ENCODE measurements at places on chromosomes 11 and 22. TPM values are rescaled to one million over a fixed set of nuclear protein-coding genes. Genes with fewer than 3 reads are reported as not detected.

GRCh38 chr11:15367695-15368094 lies 253.0 kb downstream of the INSC start:
- no peak for DNase-seq

- no peak for DNase-seq
Measured at GRCh38 chr11:19087658-19088057, 27.1 kb upstream of the MRGPRX2 start.

MRGPRF gene
- 6.5 TPM for total RNA-seq

GRCh38 chr11:104319396-104319795 lies 155.4 kb upstream of the PDGFD start:
- no peak for DNase-seq

- DNase-seq: no peak
Measured at GRCh38 chr11:76738618-76739240, 44.4 kb upstream of the TSKU start.

DNA sequence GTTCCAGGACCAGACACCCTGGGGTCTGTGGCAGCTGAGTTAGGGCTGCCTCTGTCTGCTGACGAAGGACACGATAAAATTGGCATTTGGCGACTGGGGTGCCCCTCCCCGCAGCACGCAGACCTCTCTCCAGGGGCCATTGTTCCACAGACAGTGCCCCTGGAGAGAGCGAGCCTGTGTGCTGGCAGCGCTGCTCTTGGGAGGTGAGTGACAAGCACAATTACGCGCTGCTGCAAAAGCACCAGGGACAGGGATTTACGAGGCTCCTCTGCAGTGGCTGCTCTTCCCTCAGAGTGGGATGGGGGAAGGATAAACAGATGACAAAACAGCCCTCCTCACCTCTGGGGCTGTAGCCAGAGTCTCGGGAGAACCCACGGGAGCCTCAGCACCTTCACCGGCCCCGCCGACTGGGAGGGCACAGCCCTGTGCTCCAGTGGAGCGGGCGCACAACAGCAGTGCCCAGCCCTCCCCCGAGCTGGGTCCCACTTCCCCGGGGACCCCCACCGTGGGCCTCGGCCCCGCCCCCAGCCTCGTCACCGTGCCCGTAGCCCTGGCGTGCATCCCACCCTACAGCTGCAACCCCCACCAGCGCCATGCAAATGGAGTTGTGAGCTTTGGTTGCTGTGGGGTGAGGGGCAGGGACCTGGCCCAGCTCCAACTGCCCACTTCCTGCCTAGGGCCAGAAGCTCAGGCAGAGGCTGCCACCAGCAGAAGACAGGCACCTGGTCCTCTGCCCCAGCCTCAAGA lies 19.6 kb downstream of the CHID1 start:
- no peak for DNase-seq

GGTLC3 gene
- total RNA-seq: not detected

- no peak for DNase-seq
Measured at GRCh38 chr11:131664816-131665215, 294.4 kb downstream of the NTM start.

SERPING1 gene
- total RNA-seq: 34.6 TPM

- DNase-seq: no peak
Measured at GRCh38 chr22:47423266-47423665, 660.8 kb downstream of the TBC1D22A start.

GRCh38 chr11:77697865-77698264 lies 60.3 kb upstream of the CLNS1A start:
- no peak for DNase-seq

- no peak for DNase-seq
Measured at GRCh38 chr11:39860931-39861330, 1598.5 kb downstream of the LRRC4C start.

PDE2A gene
- total RNA-seq: 2.9 TPM

MIAT gene
- 13.4 TPM for total RNA-seq

GRCh38 chr11:69437001-69437875 lies 44.2 kb upstream of the LINC01488 start:
- peak; percentile 84 for DNase-seq

DNA sequence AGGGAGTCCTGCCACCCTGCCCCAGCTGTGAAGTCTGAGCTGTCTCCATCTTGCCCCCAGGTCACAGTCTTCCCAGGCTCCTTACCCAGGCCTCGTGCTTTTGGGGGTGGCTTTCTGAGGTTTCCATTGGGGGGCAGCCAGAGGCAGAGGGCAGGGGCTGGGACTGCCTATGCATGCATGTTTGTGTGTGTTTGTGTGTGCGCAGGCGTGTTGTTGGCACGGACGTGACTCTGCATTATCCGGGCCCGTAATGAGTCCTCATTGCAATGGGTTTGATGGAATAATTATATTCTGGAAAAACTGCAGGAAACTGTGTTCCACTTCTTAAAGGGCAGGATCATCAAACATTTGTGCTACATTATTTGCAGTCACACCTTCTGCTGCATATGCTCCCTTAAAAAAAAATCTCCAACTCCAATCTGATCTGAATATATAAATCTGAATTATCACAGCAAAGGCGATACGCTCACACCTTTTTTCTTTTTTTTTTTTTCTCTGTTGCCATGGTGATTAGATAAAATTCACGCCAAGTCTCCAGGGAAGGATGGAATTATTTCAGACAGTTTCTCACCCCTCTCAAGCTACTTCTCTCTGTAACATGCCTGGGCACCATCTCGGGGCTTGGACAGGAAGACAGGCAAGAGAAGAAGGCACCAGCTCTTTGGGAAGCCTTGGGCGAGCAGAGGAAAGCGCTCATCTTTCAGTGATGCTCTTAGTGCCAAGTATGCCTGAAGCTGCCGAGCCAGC lies 45.9 kb downstream of the DSCAML1 start:
- DNase-seq: no peak

DNA sequence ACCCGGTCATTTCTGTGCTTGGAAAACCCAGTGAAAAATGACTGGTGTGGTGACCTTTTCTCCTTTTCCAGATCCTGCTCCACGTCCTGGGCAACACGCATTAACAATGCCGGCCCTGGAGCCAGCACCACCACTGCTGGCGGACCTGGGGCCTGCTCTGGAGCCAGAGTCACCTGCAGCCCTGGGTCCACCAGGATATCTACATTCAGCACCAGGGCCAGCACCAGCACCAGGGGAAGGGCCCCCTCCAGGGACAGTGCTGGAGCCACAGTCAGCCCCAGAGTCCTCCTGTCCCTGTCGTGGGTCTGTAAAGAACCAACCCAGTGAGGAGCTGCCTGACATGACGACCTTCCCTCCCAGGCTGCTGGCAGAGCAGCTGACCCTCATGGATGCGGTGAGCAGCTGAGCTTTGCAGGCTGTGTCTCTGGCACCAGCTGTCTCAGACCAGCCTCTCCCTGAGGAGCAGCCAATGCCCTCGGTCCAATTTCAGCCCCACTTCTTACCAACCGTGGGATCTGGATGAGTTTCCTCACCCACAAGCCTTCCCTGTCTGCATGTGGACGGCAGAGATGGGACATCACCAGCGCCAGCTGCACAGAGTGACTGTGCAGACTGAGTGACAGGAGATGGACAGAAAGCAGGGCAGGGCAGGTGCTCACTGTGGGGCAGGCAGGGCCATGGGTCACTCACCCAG lies 1.9 kb downstream of the RGL4 start:
- peak; percentile 75 for DNase-seq

DNA sequence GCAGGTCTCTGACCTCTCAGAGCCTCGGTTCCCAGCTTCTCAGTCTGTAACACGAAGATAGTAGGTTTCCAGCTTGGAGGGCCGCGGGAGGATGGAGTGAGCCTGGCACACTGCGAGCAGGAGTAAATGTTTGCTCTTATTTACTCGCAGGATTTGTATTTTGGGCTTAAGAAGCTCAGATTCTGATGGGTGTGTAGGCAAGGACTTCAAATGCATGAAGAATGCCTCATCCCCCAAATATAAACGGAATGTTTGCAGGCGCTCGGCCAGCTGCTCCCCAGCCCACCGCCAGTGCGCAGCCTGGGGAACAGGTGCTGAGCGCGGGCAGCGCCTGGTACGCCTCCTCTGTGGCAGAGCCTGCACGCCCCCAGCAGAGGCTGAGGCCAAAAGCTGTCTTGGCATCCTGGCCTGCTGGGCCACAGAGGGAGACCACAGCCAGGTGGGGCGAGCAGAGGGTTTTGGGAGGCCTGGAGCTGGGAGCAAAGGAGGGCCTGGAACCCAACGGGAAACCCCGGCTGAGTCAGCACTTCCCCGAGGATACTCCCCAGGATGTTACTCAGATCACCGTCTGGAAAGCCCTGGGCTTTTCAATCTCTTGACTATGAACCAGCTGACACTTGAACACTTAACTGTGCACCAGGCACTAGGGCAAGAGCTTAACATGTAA lies 9.4 kb downstream of the EHD1 start:
- DNase-seq: peak; percentile 63
